ENCODE measurements at places on chromosomes 13 and 19.

DNA sequence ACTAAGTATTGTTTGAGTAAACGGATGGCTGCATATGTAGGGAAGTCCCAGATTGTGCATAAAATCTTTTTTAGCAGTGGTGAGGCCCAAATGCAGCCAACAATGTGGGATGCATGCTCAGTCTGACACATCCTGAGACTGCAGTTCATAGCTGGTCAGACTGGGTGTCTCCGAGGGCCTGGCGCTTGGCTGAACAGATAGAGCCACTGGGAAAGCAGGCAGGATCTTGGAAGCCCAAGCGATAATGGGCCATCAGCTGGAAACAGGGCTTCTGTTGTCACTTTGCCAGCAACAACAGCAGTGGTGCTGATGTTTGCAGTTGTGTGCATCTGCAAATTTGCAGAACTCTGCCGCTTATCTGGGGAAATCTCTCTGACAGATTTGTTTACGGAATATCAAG lies 36.1 kb downstream of the MTUS2 start:
- DNase-seq = no peak

DNA sequence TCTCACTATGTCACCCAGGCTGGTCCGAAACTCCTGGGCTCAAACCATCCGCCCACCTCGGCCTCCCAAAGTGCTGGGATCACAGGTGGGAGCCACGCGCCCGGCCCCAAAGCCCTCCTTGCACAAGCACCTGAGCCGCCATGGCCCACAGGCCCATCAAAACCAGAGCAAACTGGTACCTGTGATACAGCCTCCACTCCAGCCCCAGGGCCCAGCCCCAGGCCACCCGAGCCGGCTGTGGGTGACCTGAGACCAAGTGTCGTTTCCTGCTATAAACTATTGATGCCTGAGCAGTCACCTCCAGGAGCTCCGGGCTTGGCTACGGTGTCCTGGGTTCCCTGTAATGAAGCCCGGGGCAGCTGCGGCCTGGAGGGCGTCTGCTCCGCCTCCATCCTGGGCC lies 9.7 kb upstream of the PTBP1 start:
- no peak for DNase-seq

DNA sequence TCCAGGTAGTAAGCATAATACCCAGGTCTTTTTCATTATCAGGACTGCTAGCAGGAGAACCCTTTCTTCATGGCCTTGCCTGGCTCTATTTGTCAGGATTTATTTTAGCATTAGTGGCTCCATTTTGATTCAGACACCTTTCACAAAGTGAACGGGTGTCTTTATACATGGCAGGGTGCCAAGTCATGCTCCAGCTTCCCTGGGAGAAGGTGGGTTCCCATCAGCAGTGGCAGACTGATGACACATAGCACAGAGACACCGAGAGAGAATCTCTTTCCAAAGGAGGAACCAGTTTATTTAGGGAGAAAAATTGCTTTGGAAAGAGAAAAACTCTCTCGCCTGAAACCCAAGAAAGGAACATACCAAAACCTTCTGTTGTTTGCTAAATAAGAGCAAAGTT lies 135.3 kb upstream of the TMTC4 start:
- DNase-seq = no peak

DNA sequence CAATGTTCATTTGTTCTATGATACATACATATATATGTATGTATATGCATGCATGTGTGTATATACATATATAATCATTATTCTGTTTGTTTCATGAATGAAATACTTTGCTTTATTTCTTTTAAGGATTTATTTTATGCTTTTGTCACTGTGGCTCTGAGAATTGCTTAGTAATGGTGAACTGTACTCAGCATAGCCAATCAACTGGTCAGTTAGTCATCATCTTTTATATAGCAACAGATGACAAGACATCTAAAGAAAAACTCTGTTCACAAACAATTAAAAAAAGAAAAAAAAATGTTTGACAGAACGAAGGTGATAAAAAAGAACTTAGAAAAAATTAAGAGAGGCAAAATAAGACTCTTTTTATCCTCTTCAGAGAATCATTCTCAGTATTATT lies 1440.3 kb downstream of the PCDH9 start:
- no peak for DNase-seq

- no peak for DNase-seq
Measured at GRCh38 chr19:14031719-14032480, at the start of gene IL27RA. TSS of gene IL27RA (plus strand) at chr19:14031762. CDS start at chr19:14031873, 111 bp downstream.

DNA sequence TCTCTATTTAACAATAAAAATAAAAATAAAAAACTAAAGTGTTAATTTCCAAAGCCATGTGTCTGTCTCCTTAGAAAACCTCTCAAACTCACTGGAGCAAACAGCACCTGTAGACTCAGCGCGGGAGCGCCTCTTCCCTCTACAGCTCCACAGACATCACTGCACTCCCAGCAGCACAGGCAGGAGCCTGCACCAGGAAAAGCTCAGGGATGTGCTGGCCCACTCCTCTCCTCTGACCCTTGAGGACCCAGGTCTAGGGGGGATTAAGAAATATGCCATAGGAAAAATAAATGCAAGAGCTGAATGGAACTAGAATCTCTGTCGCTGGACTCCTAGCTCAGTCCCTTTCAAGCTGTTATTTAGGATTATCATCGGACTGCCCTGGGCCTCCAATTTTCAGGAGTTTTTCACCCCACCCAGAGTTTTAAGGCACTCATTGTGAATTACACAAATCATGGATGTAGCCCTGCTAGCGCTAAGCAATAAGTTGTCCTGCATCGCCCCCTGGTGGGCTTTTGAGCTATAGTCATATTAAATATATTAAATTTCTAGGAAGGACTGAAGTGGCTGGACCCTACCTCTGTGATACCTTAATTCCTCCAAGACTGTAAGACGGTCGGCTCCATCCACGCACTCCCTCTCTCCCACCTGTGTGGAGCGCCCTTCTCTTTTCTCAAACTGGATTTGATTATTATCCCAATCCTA lies 333.9 kb downstream of the UQCRFS1 start:
- DNase-seq = peak; percentile 26

DNA sequence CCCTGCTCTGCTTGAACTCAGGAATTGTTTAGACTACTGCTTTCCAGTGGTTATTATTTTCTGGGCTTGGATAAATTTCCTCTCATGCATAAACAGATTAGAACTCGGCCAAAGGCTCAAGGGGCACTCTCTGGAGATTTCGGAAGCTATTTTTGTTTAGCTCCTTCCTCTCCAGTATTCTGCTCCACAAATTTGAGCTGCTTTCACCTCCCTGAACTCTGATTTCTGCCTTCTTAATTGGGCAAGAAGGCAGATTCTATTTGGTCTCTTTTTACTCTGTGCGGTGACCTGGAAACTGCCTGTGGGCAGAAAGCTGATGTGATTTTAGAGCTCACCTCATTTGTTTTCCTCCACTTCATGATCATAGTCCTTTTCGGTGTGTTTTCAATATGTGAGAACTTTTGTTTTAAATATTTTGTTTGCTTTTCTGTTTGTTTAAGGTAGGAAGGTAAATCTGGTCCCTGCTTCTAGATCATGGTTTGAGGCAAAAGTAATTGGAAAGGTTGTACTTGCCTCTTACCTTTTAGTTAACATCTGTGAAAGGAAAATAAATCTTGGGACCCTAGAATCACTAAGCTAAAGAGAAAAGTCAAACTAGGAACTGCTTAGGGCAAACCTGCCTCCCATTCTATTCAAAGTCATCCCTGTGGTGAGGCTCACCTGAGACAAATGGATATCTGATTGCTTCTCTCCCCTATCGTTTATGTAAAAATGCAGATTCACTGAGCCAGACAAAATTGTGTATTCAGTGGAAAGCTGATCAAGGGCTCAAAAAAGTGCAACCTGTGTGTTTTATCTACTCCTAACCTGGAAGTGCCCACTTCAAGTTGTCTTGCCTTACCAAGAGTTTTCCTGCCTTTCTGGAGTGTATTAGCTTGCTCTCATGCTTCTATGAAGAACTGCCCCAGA lies 714.7 kb upstream of the PCDH20 start:
- no peak for DNase-seq

GRCh38 chr13:92807966-92808365 lies 418.6 kb upstream of the GPC6 start:
- DNase-seq = no peak

DNA sequence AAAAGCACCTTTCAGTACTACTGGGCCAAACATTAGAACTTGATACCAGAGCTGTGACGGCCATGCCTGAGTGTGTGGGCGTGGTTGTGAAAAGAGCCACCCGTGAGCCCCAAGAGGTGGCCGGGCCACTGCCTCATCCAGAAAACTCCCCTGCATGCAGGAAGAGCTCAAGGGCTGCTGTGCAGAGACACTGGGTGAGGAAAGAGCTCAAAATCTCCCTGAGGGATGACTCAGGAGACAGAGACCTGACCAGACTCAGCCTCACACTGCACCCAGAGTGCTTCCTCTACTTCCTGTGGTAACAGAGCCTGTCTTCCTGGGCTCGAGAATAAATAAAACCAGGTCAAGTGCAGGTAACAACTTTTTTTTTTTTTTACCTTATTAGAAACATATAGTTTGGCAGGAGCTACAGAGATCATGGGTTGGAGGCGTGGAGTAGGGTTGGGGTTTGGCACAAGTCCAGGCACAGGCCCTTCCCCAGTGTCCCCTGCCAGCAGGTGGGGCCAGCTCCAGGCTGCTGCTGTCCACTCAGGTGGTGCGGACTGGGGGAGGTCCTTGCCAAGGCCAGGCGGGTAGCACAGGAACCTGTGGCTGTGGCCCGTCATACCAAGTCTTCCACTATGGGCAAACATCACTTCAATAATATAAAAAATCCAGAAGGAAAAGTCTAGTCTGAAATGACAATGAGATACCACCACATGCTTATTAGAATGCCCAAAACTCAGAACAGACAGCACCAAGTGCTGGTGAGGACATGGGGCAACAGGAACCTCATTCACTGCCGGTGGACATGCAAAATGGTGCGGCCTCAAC lies 25.5 kb downstream of the ELL start:
- DNase-seq = no peak

GRCh38 chr19:33008738-33009137 lies 36.7 kb downstream of the FAAP24 start:
- no peak for DNase-seq
